Posterior vena cava (tissue), 2 donors: ENCODE measurements at places on chromosomes 11 and 22.

DNA sequence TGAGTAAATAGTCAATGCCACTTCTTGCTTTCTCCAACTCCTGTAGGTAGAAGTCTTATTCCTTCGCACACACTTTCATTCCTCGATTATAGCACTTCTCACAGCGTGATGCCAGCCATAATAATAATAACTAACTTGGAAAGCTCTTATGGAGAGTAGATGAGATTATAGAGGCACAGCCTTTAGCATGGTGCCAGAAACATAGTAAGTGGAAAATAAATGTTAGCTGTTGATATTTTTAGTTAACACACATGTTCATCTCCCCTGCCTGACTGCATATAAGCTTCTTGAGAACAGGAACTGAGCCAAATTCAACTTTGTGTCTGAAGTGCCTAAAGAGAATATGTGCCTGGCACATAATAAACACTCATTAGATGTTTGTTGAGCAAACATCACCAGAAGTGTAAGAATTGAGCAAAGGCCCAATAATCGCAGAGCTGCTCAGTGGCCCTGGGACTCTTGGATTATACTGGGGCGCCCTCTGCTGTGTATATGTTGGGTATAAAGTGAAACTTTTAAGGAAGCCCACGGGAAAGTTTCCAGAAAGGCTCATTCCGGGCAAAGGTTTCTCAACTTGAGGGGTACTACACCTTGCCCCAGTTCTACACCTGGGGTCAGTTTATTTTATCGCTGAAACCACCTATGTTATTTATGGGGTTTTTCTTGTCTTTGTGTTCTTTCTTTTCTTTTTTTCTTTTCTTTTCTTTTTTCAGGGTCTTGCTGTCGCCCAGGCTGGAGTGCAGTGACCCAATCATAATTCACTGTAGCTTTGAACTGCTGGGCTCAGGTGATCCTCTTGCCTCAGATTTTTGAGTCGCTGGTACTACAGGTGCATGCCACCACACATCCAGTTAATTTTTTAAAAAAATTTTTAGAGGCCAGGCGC is 22.3 kb downstream of the SLN start:
- peak; percentile 84 for DNase-seq

DNA sequence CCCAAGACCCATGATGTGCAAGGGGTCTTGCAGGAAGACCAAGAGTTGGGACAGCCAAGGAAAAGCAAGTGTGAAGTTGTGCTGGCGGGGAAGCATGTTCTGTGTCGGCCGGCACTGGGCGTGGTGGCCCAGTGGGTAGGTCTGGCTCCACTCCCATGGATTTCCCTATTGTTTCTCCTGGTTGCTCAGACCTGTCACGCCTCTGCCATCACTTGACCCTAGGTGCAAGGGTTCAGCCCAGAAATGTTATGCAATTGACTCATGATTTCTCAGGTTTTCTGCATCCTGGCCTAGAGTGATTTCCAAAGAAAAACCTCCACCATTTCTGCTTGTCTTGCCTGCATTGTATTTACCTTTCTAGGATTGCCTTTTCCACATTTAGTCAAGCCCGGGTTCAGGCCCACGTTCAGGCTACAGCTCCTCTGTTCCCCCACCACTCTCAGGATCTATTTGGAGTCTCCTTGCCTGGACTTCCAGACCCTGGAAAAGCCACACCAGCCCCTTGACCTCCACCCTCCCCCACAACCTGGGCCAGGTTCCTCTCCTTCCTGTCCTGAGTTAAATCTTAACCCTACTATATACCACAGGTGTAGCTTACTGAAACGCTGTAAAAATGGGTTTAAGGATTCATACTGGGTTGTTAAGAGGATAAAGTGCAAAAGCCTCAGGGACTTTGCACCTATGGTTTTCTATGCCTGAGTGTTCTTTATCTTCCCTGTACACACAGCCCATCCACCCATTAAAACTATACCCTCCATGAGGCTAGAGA is 17.5 kb upstream of the FOLR1 start:
- DNase-seq: no peak

DNA sequence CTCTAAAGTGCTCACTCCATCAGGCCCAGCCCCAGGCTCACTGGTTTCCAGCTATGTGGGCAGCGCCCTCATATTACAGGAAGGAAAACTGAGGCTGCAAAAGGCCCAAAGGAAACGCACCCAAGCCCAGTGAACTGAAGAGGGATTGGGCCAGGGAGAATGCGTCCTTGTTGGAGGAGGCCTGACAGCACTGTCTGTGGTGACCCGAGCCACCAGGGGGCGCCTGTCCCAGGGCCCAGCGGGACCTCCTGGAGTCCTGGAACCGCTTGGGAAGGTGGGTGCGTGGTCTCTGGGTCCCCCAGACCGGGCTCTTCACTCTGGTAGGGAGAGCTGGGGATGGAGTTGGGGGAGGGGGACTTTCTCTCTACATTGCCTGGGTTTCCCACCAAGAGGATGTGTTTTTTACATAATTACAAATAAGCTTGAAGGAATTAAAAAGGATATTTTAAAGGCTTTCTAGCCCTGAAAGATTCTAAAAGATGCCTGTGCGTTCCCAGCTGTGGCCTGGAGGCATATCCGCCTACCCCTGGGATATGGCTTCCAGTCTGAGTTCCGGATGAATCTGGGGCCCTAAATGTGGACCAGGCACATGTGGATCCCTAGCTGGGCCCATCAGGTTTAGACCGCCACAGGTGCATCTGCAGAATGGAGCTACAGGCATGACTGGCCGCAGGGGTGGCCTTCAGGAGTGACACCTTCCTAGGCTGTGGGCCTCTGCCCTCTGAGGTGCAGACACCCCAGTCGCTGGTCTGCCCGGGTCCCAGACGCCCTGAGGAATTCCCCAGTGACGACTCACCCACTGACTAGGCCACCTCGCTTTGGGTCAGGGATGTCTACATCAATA is 4.2 kb downstream of the SPI1 start:
- DNase-seq: peak; percentile 95

DNA sequence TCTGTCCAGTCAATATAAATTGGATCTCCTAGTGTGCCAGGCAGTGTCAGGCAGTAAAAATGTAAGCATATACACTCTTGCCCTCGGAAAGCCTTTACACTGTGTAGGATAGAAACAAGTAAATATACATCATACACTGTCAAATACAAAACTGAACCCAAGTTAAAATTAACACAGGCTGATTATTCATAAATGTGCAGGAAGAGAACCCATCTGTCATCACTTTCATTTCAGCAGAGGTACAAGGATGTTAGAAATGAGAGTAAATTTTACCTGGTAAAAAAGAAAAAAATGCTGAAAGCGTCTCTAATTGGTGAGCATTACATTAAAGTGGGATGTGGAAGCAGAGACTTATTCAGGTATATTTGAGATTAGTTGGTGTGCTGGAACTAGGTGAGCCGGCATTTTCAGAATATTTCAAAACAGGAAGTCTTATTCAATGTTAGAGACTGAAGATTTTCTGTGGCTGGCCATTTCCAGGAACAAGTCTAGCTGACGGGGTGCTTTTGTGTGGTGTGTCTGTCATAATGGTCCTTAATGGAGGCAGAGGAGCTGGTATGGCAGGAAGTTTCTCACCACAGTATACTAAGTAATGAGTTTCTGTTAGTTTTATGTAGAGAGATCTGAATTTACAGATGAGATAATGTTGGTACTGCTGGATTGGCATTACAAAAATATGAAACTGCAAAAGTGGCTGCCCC is 192.6 kb downstream of the CASP12 start:
- DNase-seq: no peak

DNA sequence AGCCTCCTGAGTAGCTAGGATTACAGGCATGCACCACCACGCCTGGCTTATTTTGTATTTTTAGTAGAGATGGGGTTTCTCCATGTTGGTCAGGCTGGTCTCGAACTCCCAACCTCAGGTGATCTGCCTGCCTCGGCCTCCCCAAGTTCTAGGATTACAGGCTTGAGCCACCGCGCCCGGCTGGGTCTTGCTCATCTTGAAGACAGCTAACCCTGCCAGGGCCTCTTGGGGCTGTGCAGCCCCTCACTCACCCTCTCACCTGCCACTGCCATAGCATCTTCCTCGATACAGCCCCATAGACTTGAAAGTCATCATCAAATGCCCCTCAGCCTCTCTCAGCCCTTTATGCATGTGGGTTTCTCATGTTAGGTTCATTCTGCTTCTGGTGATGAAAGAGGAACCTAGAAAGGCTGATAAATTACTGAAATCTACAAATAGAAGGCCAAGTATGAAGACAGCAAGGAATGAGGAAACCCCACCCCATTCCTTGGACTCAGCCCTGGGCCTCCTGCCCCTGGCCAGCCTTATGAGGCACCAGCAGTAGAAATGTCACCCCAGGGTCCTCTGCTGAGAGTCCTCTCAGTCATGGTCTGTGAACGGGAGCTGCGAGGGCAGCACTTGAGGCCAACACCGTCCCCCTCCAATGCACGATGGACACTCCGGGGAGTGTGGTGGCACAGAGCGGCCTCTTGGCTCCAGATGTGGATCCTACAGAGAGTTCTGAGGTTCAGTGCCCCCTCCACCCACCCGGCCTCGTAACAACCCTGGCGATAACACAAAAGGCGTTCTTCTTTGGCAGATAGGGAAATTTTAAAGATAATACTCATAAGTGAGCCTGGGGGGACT is 24.8 kb downstream of the SCGB1A1 start:
- DNase-seq: peak; percentile 91

DNA sequence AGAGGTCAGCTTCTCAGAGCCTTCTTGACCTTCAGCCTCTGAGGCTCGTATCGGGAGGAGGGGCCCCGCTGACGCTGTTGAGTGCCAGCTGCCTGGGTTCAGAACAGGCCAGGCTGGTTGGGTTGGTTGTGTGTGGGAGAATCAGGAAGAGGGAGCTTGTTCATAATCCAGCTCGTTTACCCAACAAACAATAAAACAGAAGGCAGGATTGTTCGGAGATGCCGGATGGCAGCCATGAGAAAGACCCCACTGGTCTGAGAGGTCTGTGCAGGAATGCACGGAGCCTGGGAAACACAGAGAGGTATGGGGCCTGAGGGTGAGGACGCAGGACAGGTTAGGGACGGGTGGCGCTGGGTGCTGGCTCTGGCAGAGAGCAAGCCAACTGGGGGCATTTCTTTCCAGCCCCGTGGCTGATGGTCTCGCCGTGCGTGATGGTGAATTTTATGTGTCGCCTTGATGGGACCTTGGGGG is 31.6 kb upstream of the SHANK2 start:
- DNase-seq: no peak

DNA sequence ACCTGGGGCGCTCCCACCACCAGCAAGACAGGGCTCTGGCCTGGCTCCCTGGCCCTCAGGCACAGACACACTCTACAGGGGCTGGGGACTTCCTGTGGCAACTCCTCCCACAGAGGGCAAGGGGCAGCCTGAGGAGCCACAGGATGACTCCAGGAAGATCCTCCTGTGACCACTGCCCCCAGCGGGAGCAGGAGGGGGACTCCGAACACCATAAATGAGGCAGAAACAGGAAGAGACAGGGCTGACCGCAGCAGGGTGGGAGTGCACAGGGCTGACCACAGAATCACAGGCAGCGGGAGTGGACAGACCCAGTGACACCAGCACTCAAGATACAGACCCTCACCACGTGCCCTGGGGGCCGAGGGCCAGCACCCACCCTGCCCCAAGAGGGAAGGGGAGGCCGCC is 10.8 kb downstream of the ARAP1 start:
- DNase-seq: no peak

DNA sequence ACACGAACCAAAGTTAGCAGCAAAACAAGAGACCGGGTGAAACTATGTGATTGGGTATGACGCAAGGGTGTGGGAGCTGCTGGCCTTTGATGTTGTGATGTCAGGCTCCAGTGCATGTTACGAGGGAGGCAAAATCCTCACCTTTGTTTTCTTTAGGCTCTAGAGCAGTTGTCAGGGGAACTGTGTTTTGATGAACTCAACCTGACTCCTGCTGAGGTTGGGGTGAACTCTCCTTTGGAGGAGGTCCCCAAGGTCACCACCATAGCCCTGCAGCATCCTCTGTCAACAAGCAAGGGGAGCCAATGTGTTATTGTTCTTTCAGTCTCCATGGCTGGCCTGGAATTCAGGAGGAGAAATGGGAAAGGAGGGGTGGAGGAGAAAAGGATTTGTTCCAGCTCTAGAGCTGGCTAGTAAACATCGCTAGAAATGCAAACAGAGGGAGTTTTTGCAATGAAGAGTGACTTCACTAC is 33.8 kb downstream of the RASSF10 start:
- no peak for DNase-seq

DNA sequence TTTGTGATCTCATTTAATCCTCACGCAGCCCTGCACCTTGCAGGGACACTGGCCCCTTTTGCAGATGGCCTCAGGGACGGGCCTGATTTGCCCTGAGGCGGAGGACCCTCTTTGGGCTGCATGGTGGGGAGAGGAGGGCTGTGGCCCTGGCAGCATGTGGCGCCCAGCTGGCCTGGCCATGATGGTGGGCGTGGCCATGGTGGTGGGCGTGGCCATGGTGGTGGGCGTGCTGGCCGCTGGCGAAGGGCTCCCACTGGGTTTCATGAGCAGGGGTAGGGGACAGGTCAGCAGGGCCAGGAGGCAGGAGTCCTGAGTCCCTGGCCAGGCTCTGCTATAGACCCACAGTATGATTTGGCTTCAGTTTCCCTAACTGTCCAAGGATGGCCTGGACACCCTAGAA is 13.1 kb downstream of the WNT11 start:
- no peak for DNase-seq

- DNase-seq: no peak
Measured at GRCh38 chr11:61814247-61814957, 2.4 kb downstream of the FADS1 start.

- peak; percentile 89 for DNase-seq
Measured at GRCh38 chr22:11066458-11067285, 4461.3 kb upstream of the OR11H1 start.

DNA sequence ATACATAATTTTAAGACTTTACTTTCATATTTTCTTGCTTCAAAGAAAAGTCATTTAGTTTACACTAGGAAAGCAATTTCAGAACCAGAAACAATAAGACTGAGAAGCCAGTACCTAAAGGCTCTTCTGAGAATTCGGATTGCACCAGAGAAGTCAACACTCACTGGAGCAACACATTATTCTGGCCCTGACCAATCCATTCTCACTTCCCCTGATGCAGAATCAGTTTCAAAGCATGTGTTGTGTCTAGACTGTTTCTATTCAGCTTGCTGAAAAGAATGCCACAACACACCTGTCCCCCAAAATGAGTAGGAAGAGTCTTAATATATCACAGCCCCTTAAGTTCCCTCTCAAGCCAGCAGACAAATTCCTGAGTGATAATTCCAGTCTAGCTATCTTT is 1074.3 kb upstream of the TENM4 start:
- DNase-seq: no peak

GRCh38 chr22:45975164-45976161 is 1.5 kb downstream of the WNT7B start:
- no peak for DNase-seq

GRCh38 chr22:40235308-40235707 is 57.6 kb downstream of the TNRC6B start:
- no peak for DNase-seq
